Fibroblast of skin of back (primary cell): ENCODE measurements at places on chromosomes 1 and 21.

GRCh38 chr1:184362876-184363275 is 24.0 kb upstream of the C1orf21 start:
- DNase-seq, result no peak

GRCh38 chr1:174742805-174743653 is 256.7 kb upstream of the CACYBP start:
- DNase-seq, result peak; percentile 35

DNA sequence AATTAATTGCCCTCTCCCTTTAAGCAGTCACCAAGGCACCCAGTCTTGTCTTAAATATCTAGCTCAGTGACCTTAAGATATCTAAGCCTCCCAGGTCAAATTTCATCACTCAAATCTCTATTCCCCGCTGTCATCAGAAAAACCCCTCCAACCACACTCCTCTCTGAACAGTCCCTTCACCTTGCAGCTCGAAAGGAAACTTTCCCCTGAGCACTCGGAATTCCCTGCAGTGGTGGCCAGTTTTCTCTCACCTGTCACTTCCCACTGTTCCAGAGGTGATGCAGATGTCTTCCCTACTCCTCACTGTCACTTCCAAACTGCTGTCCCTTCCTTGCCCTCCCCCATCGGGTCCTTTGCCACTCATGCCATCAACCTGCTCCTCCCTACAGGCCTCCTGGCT is 15.3 kb upstream of the SSX2IP start:
- DNase-seq, result no peak

GRCh38 chr1:48943393-48943792 is 166.7 kb upstream of the BEND5 start:
- peak; percentile 78 for DNase-seq

DNA sequence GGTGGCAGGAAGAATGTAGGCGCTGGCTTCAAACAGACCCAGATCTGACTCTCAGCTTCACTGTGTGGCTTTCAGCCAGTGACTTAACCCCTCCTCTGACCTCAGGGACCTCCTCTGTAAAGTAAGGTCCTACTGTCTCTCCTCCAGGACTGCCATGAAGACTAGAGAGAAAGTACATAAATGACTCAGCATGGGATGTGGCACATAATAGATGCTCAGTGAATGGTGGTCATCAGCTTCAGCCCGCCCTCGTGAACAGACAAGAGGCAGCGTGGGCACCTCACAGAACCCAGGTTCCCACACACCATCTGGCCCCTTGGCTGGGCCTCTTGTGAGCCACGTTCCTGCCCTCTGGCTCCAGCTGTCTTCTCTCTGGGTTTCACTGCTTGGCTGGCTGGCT is 126.0 kb downstream of the SYF2 start:
- DNase-seq, result peak; percentile 5

DNA sequence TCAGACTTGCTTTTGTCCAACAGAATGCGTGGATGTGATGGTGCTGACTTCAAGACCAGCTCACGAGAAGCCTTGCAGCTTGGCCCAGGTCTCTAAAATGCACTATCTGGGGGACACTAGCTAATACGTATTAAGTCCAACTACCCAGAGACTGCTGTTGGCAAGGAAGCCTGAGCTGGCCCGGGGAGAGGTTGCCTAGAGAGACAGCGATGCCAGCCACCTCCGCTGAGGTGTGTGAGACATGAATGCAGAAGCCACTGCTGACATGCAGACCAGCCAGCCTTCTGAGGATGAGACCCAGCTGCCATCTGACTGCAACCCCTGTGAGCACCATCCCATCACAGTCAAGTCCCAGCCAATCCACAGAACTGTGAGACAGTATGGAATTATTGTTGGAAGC is 32.5 kb downstream of the THAP3 start:
- DNase-seq, result no peak

- peak; percentile 95 for DNase-seq
These were observed 191.8 kb downstream of the TPR start for GRCh38 chr1:186183219-186183618.

DNA sequence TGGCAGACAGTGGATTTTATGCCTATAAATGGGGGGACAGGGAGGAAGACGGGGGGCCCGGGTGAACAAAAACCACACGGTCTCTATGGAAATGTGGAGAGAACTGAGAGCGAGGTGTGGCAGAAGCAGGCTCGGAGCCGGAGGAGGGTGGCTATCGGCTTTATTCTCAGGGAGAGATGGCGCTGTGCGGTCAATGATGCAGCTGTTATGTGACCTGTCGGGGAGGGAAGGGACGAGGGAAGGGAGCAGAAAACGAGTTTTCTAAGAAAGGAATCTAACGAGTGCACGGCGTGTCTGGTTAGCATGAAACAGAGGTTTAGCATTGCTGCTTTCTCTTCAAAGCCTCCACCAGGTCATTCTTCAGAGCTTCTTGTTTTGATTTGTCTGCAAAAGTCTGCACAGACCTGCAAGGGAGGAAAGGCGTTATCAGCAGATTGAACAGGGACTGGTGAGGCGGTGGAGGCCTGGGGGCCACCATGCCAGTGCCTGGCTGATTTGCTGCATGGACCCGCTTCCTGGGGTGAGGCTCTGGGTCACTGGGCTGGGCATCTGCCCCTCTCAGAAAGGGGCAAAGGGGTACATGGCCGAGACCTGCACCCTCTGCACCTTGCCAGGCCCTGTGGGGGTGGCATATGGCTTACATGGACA is 27.2 kb downstream of the SLC66A1 start:
- no peak for DNase-seq

DNA sequence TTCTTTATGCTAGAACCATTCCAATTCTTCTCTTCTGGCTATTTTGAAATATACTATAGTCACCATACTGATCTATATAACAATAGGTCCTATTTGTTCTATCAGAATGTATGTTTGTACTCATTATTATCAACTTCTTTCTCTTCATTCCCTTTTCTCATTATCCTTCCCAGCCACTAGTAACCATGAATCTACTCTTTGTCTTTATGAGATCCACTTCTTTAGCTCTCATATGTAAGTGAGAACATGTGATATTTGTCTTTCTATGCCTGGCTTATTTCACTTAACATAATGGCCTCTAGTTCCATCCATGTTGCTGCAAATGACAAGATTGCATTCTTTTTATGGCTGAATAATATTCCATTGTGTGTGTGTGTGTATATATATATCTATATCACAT is 31.7 kb upstream of the RC3H1 start:
- no peak for DNase-seq

GRCh38 chr1:93750955-93751354 is 69.3 kb upstream of the BCAR3 start:
- DNase-seq, result no peak

DNA sequence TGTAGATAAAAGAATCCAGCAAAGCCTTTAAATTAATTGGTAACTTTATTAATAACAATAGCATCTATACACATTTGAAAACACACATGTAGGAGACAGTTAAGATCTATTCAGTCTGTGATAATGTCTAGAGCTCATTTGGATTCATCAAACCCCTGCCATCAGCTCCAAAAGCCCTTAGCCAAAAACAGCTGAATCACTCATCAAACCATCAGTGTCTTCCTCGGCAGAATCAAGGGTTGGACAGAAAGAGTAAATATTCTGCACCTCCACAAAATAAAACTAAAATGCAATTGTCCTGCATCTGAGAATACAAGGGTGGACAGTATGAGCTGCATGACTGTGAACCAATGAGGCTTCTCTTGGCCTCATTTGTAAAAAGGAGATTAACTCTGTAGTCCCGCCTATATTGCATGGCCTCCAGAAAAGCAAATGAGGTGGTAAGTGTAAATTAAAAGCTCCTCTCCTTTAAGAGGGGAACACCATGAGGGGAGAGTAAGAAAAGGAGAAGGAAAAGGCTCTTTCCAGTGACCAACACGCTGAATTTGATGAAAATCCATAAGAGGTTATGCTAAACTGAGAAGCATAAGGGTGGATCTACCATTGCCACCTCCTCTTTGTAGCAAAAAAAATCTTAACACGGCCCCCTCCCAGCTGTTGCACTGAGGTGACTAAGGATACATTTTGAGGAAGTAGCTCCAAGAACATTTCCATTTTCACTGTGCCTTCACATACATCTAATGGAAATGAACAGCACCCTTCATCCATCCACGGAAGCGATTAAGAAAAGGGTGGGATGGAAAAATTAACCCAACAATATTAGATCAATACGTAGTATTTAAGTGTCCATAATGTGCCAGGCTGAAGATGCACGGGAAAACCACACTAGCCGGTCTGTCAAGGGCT is 14.7 kb upstream of the BOLA1 start:
- peak; percentile 46 for DNase-seq

- peak; percentile 89 for DNase-seq
These were observed 437 bp upstream of the HSPG2 start for GRCh38 chr1:21937372-21938121.

GRCh38 chr21:41627428-41627827 is 119.5 kb upstream of the TMPRSS2 start:
- peak; percentile 29 for DNase-seq

- DNase-seq, result peak; percentile 64
These were observed 328.5 kb upstream of the RUNX1 start for GRCh38 chr21:35377505-35378090.

- DNase-seq, result peak; percentile 89
These were observed 38.3 kb downstream of the ECE1 start for GRCh38 chr1:21251773-21252471.

GRCh38 chr1:15448877-15449462 is 7.6 kb upstream of the CELA2A start:
- no peak for DNase-seq

DNA sequence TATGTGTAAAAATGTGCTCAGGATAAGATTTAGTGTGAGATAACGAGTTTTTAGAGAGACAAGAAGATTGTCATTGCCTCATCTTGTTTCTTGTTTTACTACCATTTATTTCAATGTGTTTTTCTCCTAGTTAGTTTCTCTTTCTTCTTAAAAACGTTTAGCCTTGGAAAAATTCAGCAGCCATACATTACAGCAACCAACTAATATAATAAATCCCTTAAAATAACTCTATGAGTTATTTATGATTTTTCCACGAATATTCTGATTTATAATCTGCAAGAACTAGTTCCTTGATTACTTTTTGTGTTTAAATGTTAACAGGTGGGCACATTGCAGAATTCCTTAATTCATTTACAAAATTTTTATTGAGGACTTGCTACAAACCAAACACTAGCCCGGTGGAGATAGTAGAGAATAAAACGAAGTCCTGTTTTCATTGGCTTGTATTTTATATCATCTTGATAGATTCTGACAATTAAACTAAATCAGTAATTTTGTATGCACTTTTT is 118.9 kb downstream of the OSBPL9 start:
- DNase-seq, result no peak

DNA sequence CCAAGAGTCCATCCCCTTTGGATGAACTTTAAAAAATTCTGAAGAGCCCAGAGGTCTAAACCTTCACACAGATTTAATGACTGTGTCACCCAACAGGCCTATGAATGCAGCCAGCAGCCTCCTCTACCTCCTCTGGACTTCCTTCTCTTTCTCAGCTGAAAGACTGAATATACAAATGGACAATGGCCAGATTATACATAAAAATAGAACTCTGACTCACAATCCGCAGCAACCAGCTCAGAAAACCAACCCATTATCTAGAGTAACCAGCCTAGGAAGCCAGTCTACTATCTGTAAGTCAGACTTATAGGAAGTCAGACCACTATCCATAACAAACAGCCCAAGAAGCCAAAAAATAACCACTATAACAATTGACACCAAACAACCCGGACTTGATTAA is 224.5 kb downstream of the ASTN1 start:
- no peak for DNase-seq

GRCh38 chr1:41493117-41493536 is 8.6 kb upstream of the EDN2 start:
- DNase-seq, result peak; percentile 92

DNA sequence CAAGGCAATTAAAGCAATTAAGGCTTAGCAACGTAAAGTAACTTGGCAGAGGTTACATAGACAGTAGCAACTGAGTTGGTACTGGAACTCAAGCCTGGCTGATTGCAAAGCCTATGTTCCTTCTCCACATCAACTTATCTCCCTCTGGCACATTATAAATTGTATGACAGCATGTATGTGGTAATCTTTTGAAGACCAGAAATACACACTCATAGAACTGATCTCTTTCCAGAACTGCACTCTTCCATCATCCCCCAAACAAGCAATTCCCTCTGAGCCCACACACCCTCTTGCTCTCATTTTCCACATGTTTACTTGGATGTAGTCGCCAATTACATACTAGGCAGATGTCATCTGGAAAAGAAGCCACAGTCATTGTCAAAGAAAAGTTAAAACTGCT is 502.2 kb downstream of the PLPP3 start:
- DNase-seq, result no peak

DNA sequence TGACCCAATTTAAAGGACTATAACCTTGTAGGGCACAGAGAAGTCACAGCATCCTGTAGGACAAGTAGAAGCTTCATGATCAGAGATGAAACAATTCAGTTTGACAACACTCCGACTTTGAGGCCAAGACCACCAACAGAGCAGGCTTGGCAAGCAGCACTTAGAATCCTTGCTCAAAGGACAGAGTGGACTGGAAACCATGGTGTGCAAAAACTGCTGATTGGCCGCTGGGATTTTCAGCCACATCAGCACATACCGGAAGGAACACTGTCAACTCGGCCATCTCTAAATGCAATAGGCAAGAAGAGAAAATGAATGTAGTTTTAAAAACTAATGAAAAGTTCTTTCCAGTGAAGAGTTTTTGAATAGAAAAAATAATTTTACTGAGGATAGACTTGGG is 92.0 kb upstream of the PRMT6 start:
- DNase-seq, result no peak

DNA sequence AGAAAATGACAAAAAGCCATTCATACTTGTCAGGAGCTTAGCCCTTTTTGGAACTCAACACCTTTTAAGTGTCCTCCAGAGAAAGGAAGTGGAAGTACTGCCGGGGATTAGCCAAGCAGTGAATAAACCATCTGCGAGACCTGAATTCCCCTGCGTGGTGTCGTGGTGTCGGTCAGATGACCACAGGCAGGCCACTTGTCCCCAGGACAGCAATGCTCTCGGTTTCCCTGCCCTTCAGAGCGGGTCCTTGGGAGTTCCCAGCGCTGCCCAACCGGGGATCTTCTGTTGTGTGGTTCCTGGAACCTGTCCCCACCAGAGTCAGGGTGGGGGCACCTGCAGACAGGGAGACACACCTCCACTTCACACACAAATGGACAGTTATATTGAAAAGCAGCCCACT is 9.2 kb downstream of the GPR157 start:
- DNase-seq, result no peak
